Activated CD8-positive, alpha-beta memory T cell treated with anti-CD3 and anti-CD28 coated beads, Interleukin-2, amount 50 U/mL, for 4 hours (primary cell): ENCODE measurements at places on chromosomes 16 and 17.

DNA sequence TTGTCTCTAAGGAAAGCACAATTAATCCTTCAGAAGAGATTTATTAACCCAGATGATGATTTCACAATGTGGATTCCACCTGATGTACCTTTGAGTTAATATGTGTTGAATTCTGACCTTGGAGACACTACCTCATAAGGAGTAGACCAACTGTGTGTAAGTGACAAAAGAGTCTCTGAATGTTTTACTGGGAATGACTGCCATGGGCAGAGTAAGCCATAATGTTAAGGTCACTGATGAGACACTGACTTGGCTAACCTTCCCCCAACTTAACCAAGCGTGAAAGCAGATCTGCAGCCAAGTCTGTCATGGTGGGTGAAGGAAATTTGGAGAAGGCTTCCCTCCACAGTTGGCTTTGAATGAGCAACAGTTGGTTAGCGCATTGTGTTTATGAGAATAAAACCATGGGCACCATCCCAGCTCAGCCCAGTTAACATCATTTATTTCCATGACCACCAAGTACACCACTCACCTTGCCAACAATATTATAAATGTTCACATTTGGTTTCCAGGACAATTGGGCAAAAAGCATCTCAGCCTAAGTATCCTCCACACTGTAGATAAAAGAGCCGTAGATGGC lies 618.5 kb downstream of the KCNJ2 start:
- no peak for DNase-seq

GRCh38 chr16:80231888-80232287 lies 308.9 kb upstream of the DYNLRB2 start:
- no peak for DNase-seq

DNA sequence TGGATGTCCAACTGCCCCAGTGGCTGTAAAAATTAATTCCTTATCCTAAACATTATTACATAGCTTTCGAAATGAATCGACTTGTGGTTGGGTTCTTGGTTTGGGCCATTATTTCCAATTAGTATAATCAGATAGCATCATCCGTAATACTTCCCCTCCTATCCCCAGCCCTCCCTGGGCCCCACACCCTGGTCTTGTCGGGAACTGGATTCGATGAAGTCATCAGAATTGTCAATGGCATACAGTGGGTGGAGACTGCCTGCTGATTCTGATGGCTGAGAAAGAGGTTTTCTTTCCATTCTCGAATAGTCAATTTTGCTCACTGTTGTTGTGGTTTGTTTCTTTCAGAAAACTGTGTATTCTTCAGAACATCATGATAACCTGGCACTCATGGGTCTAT lies 395.1 kb downstream of the SEC14L1 start:
- DNase-seq = no peak

DNA sequence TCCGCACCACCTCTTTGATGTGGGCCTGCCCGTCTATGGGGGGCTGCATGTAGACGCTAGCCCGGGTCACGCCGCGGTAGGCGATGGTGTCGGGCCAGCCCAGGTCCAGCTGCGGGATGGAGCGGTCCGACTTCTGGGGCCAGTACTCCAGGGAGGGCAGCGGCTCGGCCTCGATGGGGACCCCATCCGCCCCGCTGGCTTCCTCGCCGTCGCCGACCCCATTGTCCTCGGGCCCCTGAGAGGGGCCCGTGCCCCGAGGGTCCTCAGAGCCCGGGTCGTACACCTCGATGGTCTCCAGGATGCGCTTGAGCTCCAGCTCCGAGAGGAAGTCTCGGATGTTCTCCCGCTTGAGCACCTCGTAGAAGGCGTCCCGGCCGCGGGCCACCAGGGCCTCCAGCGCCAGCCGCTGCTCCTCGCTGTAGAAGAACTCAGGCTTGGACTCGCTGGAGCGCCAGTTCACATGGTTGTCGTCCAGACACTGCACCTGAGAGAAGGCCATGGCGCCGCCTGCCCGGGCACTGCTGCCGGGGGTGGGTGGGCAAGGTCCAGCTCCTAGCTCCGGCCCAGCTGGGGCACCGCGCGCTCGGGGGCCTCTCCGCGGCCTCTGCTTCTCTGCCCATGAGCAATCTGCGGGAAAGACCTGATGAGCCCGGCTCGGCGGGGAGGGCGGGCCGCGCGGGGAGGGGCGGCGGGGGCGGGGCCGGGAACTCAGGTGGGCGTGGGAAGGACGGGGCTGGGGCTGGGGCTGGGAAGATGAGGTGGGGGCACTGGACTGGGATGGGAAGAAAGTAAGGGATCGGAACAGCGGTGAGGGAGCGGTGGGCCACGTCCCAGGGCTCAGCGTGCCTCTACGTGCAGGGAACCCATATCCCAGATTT lies 782 bp downstream of the FAM83G start:
- peak; percentile 62 for DNase-seq

DNA sequence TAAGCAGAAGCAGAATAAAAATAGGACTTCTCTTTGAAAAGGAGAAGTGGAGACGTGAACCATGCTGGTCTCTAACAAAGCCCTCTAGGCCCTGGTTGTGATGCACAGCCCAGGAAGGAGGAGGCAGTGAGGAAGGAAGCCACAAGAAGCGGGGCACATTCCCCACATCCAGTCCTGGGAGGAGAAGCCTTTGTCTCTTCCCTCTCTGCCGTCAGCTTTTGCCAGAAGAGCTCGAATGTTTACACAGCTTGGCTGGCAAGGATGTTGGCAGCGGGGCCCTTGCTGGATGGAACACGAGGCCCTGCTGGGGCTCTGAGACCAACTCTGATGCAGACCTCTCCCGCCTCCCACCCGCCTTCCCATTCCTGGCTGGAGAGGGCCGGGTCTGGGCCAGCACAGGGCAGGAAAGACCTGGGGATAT lies 91.3 kb downstream of the MAF start:
- no peak for DNase-seq

DNA sequence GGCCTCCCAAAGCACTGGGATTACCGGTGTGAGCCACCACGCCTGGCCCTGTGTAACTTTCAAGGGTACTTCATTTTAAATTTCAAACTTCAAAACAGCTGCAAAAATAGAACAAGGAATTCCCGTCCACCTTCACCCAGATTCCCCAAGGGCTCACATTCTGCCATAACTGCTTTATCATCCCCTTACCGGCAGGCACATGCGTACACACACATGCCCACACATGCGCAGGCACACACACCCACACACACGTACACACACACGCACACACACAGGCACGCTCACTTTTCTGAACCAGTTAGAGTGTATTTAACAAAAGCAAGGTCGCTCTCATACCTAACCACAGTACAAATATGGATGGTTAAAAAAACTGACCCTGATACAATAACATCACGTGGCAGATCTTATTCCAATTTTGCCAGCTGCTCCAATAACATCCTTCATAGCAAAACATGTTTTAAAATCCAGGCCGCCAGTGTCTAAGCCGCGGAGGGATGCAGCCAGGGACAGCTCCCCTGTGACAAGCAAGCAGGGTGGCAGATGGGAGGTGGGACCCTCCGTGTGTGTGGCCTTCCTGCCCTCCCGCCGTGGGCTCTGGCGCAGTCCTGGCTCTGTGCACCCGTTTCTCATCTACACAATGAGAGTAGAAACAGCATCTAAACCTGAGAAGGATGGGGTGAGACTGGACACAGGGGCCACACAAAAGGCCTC lies 23.1 kb downstream of the PDIA2 start:
- no peak for DNase-seq

GRCh38 chr16:31200821-31201568 lies 1.6 kb downstream of the PYCARD start:
- peak; percentile 45 for DNase-seq

DNA sequence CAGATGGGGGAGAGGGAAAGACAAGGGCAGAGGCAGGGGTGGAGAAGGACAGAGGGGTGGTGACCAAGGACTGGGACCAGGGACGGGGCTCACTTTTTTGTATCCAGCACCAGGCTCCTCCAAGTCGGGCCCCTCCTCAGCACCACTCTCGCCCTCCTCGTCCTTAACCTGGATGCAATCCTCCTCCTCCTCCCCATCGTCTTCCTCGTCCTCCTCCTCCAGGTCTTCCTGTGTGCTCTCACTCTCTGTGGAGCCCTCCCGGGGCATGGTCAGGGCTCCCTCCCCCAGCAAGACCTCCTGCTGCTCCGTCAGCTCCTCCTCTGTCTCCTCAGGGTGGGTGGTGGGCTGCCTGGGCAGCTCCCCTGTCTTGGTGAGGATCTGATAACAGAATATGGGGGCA lies 16.8 kb downstream of the G6PC3 start:
- DNase-seq = no peak

DNA sequence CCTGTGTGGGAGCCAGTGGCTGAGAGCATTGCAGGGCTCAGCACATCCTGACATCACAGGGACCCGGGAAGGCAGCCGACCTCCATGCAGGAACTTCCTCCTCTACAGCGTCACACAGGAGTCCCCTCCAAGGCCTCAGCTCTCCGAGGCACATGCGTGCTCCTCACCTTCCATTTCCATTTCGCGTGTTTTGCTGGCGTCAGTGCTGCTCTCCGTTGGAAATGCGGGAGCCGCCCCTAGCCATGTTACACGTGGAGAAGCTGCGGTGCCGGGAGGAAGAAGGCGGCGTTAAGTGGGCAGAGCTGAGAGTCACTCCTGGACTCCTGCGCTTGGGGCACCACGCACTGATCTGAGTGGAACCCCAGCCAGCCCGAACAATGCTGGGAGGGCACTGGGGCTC lies 25.2 kb upstream of the CRISPLD2 start:
- DNase-seq = no peak

DNA sequence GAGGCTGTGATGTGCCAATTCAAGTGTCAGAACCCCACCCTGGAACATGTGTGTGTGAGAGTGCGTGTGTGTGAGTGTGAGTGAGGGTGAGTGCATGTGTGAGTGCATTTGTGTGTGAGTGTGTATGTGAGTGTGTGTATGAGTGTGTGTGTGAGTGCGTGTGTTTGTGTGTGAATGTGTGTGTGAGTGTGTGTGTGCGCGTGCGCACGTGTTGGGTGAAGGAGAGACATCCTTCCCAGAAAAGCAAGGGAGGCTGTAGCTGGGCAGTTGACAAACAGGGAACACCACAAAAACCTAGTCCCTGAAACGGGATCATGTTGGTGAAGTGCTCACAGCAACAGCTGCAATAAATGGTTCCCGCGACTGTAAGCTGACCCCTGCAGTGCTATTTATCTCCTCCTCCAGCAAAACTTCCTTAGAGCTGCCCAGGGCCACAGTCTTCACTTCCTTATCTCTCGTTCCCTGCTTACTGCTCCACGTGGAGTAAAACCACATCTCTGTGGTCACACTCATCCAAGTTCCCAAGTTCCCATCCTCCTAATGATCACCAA lies 40.1 kb upstream of the RPL38 start:
- no peak for DNase-seq

DNA sequence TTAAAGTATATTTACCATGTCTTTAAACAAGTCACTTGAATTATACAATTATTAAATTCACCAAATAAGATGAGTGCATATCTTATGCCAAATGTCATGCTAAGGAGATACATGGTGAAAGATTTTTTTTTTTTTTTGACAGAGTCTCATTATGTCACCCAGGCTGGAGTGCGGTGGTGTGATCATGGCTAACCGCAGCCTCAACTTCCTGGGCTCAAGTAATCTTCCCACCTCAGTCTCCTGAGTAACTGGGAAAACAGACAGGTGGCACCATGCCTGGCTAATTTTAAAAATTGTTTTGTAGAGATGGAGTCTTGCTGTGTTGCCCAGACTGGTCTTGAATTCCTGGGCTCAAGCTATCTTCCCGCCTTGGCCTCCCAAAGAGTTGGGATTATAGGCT lies 149.0 kb upstream of the GOT2 start:
- DNase-seq = no peak

DNA sequence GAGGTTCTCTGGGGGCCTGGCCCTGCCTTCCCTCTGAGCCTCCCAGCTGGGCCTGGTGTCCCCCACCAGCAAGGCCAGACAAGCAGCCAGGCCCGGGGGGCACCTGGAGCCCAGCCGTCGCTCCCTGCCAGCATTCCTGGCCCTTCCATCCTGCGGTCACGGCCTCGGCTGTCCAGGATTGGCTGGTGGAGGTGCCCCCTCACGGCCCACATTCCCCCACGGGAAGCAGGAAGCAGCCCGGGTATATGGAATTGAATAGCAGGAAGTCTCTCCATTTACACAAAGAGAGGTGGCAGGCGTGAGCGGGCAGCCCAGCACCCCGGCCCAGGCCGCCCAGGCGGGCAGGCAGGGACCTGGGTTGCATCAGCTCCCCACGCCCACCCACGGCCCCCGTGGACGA lies 14.5 kb downstream of the TRAF7 start:
- no peak for DNase-seq

GRCh38 chr16:82653550-82654511 lies 27.1 kb downstream of the CDH13 start:
- DNase-seq = no peak

DNA sequence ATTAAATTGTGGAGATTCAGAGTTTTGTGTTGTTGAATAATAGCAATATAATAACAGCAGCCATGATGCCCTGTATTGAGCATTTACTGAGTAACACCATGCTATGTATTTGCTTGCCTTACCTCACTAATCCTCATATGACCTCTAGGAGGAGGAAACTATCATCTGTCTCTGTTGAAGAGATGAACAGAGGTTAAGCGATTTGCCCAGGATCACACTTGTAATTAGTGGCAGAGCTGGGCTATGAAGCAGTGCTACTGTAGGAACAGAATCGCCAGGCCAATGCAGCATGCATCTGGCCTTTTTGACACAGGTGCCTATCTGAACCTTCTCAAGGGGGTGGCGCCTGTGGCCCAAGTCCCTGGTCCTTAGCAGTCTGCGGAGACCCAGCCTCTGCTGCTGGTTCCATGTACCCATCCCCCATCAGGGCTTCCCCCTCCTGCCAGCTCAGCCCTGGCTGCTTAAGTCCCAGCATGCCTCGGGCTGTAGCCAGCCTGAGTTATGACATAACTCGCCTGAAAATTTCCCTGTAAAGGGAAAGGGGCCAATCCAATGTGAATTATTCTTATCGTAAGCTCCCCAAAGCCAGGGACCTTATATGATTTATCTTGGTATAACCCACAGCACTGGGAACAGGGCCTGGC lies 50.4 kb upstream of the HS3ST2 start:
- no peak for DNase-seq
